ENCODE measurements at places on chromosomes 11 and 22.

- DNase-seq = no peak
Measured at GRCh38 chr22:50500452-50500851, 7.0 kb downstream of the LMF2 start.

DNA sequence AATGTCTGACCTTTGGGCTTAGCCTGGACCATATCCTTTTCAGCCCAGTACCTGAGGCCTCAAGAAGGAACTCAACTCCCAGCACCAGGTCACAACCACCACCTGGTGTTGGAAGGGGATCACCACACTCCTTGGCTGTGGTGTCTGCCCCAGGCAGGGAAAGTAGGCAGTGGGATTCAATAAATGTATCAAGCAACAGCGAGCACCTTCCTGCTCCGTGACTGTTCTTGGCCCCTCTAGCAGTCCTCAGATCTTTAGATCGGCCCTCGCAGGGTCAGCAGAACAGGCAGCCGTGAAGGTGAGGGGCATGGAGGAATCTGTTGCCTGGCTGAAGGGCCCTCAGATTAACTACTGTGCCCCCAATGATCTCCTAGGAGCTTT lies 15.9 kb downstream of the ARFGAP2 start:
- no peak for DNase-seq

GRCh38 chr11:95977534-95978174 lies 53.7 kb upstream of the MTMR2 start:
- no peak for DNase-seq

GRCh38 chr11:19079643-19080440 lies 19.3 kb upstream of the MRGPRX2 start:
- DNase-seq = no peak

DNA sequence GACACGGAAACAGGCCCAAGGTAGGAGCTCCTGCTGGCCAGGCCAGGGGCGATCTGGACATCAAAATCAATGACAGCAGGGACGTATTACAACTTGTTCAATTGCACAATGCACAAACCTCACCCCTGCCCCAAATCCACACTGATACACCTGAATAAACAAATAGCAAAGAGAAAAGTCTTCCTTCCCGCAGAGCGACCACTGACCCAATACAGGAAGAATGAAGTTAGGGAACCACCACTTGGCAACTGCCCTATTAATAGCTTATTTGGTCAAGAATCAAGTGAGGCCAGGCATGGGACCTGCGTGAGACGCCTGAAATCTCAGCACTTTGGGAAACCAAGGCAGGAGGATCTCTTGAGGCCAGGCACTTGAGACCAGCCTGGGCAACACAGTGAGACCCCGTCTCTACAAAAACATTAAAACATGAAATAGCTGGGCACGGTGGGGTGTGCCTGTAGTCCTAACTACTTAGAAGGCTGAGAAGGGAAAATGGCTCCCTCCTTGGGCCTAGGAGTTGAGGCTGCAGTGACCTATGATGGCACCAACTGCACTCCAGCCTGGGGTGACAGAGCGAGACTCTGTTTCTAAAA lies 109.1 kb downstream of the MED15 start:
- DNase-seq = no peak

GRCh38 chr11:87193756-87194470 lies 156.2 kb downstream of the TMEM135 start:
- DNase-seq = no peak

GRCh38 chr11:2934021-2934550 lies 4.9 kb upstream of the PHLDA2 start:
- no peak for DNase-seq

DNA sequence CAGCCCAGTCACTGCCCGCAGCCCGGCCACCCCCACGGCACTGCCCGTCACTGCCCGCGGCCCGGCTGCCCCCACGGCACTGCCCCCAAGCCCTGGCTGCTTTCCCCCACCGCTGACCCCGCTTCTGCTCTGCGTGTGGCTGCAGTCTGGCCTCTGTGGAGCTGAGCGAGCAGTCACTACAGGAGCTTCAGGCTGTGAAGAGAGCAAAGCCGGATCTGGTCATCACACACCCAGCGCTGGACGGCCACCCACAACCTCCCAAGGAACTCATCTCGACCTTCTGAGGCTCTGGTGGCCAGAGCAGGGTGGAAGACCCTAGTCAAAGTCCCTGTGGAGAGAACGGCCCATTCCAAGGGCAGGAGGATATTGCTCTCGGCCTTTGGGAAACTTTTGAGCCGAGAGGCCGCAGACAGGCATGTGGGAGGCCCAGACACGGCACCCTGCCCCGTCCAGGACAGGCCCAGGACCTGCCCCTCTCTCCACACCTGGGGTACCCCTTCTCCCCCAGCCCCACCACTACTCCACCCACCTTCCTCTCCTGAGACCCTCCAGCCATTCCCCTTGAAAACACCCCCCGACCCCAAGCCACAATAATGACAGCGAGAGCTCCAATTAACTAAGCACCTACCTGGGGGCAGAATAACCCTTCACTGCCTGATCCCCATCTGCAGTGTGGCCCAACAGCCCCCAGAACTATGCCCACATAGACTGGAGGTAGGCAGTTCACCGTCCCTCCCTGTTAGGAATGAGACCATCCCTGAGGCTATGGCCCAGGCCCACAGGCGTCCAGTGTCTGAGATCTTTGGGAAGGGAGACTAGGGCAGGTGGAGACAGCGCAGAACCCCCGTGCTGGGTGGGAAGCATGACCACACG lies 3.7 kb upstream of the PGGHG start:
- DNase-seq = peak; percentile 9

DNA sequence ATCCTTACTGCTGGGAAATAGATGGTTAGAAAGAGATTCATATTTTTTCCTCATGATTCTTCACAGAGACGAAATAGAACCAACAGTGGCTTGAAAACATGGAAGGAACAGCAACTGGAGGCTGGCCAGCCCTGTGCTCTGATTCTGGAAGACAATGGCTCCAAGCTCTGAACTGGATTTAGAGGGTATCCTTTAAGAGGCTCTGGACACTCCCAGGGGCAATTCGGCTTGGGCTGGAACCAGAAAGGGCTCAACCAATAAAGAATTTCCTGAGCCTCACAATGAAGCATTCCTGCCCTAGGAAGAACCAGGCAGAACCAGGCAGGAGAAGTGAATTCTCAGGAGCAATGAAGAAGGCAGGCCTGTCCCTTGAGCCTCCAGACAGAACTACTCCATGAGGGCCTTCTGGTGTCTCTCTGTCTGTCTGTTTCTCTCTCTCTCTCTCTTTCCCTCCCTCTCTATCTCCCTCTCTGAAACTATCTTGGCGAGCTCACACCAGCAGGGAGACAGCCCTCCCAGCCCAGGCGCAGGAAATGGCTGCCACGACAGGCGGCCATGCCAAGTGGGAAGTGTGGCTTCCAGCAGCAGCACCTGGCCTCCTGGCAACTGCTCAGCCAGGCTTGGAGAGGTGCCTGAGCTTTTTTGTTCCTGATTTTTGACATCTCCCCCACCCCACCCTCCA lies 93.3 kb downstream of the RCN1 start:
- no peak for DNase-seq

DNA sequence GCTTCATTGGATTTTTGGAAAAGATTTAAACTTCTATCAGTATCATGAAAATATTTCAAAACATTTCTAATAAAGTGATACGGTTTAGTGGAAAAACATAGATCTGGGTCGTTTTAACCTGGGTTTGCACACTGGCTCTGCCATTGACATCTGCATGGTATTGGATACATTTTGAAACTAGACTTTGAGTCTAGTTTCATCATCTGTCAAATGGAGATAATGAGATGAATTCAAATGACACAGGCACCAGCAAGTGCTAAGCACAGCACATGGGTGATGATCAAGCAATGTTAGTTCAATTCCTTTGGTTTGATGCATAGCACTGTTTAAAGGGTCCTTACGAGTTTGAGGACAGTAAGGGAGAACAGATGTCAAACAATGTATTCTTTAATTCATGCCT lies 819.0 kb upstream of the CCDC90B start:
- no peak for DNase-seq

DNA sequence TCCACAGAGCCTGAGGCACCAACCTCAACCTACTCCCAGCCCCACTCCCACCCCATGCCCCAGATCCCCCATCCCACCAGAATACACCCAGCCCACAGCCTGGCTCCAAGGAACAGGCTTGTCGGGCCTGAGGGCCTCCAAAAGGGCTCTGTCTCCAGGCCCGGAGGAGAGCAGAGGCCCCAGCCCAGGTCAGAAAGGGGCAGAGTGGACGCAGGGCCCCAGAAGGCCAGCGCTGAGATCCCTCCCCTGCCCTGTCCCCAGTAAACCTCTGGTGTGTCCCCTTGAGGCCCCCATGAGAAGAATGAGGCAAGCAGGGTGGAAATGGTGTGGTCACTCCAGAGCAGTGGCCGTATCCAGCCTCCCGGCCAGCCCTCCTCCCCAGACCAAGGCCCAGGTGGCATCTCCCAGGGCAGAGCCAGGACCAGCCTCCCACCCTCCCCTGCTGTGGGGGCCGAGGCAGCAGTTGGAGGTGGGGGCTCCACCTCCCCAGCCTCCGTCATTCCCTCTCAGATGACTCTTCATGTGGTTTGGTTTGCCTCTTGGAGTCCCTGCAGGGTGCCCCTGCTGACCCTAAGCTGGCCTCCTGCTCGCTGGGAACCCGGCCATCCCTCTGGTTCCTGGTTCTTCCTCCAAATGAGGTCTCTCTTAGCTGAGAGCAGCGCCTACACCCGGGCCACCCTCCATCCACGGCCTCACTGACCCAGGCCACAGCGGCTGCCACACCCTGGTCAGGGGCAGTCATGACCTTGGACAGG lies 195.0 kb downstream of the IGLL1 start:
- no peak for DNase-seq

- DNase-seq = no peak
Measured at GRCh38 chr11:124749912-124750311, 2.1 kb downstream of the VSIG2 start.

DNA sequence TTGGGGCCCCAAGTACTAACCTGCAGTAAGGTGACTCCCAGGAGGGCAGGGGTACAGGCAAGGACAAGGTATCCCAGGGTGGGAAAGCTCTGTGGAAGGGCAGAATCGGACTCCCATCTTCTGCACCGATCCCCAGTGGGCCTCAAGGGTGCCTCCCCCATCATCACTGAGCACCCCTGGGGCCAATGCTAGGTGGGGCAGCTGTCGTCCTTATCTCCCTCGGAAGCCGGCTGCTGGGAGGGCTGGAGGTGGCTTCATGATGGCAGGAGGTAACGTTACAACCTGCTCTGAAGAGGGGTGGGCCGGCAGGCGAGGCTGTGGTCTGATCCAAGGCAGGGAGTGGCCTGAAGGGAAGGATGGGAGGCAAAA lies 87.6 kb upstream of the LINC01488 start:
- DNase-seq = no peak

GRCh38 chr22:19668748-19669147 lies 45.6 kb upstream of the SEPTIN5 start:
- DNase-seq = no peak

- no peak for DNase-seq
Measured at GRCh38 chr11:122197066-122197987, 81.3 kb upstream of the BLID start.

- DNase-seq = no peak
Measured at GRCh38 chr11:19849107-19849789, 136.6 kb downstream of the NAV2 start.

- DNase-seq = no peak
Measured at GRCh38 chr11:18071098-18071705, 25.1 kb upstream of the TPH1 start.

- no peak for DNase-seq
Measured at GRCh38 chr11:108931168-108931567, 266.3 kb downstream of the DDX10 start.

- DNase-seq = no peak
Measured at GRCh38 chr22:28002863-28003565, 84.0 kb upstream of the PITPNB start.

- DNase-seq = no peak
Measured at GRCh38 chr22:45518580-45518991, 15.9 kb downstream of the FBLN1 start.

DNA sequence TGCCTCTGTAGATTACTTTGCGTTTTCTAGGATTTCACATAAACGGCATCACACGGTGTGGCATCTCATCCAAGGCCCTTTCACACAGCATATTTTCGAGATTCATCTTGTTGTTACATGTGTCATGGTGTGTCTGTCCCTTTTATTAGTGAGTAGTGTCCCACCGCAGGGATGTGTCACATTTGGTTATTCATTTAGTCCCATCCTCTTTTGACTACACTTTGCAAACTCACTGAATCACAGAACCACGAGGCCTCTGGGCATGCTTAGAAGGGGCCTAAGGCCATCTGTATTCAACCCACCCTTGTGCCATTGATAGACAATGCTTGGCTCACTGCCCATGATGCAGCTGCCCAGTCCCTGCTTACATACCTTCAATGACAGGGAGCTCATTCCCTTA lies 4.2 kb upstream of the RAC2 start:
- DNase-seq = no peak

- no peak for DNase-seq
Measured at GRCh38 chr11:80024119-80024518, 583.3 kb upstream of the TENM4 start.

DNA sequence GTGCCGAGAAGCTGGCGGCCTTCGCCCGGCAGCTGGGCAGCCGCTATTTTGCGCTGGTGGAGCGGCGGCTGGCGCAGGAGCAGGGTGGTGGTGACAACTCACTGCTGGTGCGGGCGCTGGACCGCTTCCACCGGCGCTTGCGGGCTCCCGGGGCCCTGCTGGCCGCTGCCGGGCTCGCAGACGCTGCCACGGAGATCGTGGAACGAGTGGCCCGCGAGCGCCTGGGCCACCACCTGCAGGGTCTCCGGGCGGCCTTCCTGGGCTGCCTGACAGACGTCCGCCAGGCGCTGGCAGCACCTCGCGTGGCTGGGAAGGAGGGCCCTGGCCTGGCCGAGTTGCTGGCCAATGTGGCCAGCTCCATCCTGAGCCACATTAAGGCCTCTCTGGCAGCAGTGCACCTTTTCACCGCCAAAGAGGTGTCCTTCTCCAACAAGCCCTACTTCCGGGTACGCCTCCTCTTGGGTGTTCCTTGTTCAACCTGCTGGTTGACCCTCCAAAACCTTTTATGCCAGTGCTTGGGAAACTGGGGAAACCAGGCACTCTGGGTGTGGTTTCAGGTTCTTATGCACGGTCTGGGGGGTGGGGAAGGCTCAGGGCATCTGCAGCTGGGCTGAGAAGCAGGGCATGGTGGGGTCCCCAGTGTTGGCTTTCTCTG lies 3.1 kb upstream of the TM7SF2 start:
- DNase-seq = no peak

DNA sequence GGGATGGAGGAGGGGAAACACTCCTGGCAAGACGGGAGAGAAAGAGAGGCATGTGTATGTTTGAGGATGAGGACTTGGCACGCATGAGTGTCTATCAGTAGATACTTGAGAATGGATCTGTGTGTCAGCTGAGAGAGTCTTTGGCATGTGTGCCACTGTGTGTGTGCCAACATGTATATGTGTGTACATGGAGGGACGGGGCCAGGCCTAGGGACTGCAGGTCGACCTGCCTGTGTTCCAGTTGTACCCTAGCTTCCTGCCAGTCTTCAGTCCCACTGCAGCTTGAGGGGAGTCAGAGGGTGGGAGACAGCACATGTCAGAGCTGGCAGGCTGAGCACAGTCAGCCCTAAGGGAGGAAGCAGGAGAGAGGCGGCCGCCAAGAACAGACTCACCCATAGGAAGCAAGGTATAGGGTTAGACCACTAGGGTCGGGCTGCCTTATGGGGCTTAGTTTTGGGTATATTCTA lies 5.6 kb downstream of the CLCF1 start:
- DNase-seq = no peak

All from stimulated activated naive CD8-positive, alpha-beta T cell treated with anti-CD3 and anti-CD28 coated beads, Interleukin-15, amount 100 ng/mL, for 72 hours (primary cell).